Motor neuron (in vitro differentiated cells): ENCODE measurements at places on chromosomes 1 and 21. TPM values are rescaled to one million over a fixed set of nuclear protein-coding genes. Genes with fewer than 3 reads are reported as not detected.

GRCh38 chr21:45256912-45257672 lies 30.6 kb downstream of the POFUT2 start:
- ATAC-seq = peak; percentile 42

The ADGRL4 gene
- 0.58 TPM in 1 of 2 replicates, not detected in the other for total RNA-seq

- no peak for ATAC-seq
Observed at GRCh38 chr1:3735688-3736087, 16.6 kb upstream of the CCDC27 start.

The GPR3 gene
- total RNA-seq = 2.7 and 3.3 TPM in 2 replicates

The CADM3 gene
- 114 and 119 TPM in 2 replicates for total RNA-seq

GRCh38 chr1:34186741-34187494 lies 10.2 kb downstream of the C1orf94 start:
- ATAC-seq = no peak

The CELSR2 gene
- total RNA-seq = 61.0 and 76.6 TPM in 2 replicates

The MIXL1 gene
- total RNA-seq = 0.23 and 0.36 TPM in 2 replicates

GRCh38 chr1:231584117-231584516 lies 42.5 kb upstream of the DISC1 start:
- ATAC-seq = peak; percentile 66

DNA sequence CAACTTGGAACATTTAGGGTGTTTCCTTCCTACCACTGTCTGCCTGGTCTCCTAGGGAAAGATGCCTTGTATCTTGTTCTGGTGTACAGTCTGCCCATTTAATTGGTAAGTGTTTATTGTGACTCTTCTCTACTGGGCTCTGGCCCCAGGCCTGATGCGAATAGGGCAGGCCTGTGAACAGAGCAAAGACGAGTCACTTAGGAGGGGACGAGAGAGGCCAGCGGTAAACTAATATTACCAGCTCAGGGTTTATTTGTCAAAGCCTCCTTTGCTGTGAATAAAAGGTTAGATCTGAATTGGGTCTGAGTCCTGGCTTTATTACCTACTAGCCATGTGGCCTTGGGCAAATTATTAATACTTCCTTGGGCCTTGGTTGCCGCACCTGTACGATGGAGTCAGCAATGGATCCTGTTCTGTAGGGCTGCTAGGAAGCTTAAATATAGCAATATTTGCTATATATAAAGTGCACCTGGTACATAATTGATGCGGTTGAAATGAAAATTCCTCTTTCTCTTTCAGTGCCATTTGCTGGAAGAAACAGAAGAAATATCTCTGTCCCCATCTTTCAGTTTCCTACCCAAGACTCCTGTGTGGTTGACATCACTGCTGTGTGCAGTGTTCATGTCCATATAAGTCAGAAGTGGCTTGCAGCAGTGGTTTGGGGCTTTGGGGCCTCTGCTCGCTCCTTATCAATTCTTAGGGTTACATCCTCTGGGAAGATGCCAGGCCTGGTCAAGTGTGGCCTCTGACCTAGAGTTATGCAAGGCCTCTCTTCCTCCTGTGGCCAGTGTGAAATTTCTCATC lies 32.4 kb downstream of the MAPKAPK2 start:
- no peak for ATAC-seq

The PLXNA2 gene
- total RNA-seq = 14.3 and 28.8 TPM in 2 replicates

- no peak for ATAC-seq
Observed at GRCh38 chr1:32780005-32780404, 37.2 kb downstream of the YARS1 start.

The RNU1-2 gene
- 23,832 and 24,526 TPM in 2 replicates for total RNA-seq

DNA sequence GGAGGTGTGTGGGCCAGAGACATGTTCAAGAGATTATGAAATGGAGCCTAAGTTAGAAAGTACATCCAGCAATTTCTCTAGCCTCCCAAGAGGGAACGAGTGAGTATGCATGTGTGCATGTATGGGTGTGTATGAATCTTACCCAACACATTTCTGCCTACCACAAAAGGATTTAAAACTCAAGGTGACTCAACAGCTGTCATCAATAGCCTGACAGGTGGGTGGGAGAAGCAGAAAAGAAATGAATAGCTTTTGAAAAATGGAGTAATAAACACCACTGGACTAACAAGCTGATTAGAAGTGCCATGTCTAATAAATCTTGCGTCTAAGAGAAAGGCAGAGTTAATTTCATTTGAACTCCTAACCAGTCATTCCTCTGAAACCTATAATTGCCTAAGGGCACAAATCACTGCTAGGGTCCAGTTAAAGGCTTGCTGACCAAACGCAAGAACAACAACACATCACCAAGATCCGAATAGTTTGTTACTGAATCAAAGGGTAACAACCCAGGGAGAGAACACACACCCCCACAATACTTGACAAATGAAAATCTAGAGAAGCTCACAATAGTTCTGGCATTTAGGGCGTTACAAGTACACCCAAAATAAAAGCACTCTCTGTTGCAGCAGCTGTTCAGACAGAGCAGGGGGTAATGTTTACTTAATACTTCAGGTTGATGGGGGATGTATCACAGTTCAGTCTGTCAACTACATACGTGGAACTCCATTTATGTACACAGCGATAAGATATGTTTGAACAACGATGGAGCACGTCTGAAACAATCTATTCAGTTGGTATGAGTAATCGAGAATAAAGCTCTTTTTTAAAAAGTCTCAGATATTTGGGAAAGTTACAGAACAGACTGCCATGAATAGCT lies 1.4 kb downstream of the KIAA0319L start:
- no peak for ATAC-seq

The PADI3 gene
- 0.10 TPM in 1 of 2 replicates, not detected in the other for total RNA-seq

- no peak for ATAC-seq
Observed at GRCh38 chr1:59220356-59220755, 76.5 kb upstream of the FGGY start.

The NR0B2 gene
- total RNA-seq = not detected in 2 replicates

- ATAC-seq = no peak
Observed at GRCh38 chr21:41360072-41360821, 1.6 kb upstream of the MX2 start.

GRCh38 chr1:67726224-67726623 lies 41.2 kb downstream of the GADD45A start:
- no peak for ATAC-seq

- no peak for ATAC-seq
Observed at GRCh38 chr1:84912726-84913554, 19.9 kb upstream of the LPAR3 start.

The ADCY10 gene
- 2.6 TPM in 1 of 2 replicates, not detected in the other for total RNA-seq

GRCh38 chr1:210669951-210670350 lies 341.2 kb downstream of the HHAT start:
- ATAC-seq = no peak

DNA sequence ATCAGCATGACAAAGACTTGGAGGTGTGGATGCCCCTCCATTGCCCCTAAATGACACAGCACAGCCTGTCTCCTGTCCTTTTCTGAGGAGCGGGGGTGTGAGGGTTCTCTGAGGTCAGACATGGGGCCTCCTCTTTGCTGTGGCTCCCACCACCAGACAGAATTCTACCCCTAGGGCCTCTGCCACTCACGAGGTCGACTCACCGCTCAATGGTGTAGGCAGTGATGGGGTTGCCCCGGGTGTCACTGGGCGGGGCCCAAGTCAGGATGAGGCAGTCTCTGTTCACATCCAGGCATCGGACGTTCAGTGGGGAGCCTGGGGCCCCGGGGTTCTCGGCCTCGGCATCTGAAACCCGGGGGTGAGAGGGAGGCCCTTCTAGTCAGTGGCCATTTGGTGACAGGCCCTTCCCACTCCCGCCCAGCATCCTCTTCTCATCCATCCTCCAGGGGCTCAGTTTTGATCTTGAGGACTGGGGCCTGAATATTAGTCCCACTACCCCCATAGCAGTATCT lies 19.9 kb downstream of the MYOM3 start:
- no peak for ATAC-seq

The SERPINC1 gene
- total RNA-seq = not detected in 2 replicates

DNA sequence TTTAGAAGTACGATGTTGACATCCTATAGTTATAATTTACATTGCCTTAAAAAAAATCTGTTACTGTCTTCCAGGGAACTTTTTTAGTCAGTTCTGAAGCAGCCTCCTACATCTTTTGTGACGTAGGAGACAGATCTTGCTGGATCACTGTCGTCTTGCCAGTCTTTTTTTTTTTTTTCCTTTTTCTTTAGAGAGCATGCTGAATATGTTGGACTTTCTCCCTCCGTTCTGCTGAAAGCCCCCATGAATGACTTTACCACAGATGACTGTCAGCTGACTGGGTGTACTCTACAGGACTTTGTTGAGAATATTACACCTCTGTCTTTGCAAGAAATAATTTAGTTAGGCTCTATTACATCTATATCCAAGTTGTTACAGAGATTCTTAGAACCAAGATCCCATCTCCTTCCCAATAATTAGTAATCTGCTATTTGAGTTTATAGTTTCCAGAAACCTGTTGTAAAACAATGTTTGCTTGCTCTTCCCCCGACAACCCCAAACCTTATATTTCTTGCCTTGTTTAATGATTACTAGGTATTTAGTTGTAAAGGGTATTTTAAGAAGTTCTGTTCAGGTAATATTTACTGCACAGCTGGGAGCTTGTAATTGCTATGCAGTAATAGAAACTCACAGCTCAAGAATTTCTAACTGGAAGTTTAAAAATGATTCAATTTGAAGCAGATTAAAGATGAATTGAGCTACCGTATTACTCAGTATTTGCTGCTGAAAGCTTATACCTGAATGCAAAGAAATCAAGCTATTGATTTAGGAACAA lies 61.8 kb downstream of the RASAL2 start:
- ATAC-seq = peak; percentile 38

- ATAC-seq = no peak
Observed at GRCh38 chr1:153639280-153639679, 5.4 kb downstream of the CHTOP start.

The BSND gene
- 0.13 and 0.18 TPM in 2 replicates for total RNA-seq

DNA sequence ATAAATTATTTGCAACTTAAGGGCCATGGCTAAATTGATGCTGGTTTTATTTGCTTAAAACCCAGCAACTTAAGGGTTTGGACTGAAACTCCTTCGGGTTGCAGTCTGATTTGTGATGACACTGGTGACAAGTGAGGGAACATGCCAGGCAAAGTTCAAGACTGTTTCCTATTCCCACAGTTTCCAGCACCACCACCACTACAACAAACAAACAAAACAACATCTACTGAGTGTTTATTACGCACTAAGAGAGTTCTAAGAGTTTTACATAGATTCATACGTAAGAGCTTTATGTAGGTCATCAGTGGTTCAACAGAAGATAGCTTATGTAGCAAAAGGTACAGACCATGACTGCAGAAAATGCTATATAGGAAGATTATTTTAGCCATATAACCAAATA lies 1582.1 kb downstream of the BRINP3 start:
- no peak for ATAC-seq

DNA sequence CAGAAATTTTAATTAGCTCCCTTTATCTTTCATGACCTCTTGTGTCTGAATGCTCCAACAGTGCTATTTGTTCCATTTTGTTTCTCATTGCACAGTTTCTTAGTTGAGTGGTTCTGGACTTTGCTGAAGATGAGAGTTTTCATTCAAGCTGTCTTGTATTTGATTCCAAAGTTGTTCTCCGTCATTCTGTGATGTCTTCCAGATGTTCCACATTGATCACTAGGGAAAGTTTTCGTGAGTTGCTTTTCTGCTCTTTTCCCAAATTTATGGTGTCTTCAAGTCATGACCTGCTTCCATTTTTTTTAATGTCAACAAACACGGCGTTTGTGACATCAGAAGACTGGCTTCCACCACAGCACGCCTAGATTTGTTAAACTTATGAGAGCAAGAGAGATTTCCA lies 575.5 kb downstream of the MRPL39 start:
- no peak for ATAC-seq

The DYNLT5 gene
- 0.33 and 0.69 TPM in 2 replicates for total RNA-seq

The C1orf185 gene
- total RNA-seq = not detected in 2 replicates

The IVL gene
- total RNA-seq = 0.13 TPM in 1 of 2 replicates, not detected in the other

- ATAC-seq = no peak
Observed at GRCh38 chr1:76381450-76382097, 307.0 kb downstream of the ST6GALNAC3 start.

The NCF2 gene
- 0.32 and 0.38 TPM in 2 replicates for total RNA-seq

DNA sequence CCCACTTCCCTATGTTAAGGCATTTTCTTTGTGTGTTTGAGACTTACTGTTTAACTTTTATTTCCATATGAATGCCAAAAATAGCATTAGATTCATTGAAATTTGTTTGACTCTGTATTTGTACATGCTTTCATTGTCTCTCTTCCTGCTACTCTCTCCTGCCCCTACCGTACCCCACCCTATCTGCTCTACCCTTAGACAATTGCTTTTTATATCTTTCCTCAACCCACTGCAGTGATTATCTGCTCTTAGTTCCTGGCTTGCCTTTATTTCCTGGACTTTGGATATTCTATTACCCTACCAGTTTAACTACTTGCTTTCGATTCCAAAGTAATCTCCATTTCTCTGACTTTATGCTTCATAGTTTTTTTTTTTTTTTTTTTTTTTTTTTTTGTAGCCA lies 10.5 kb downstream of the RAVER2 start:
- ATAC-seq = no peak

The MFAP2 gene
- 12.3 and 13.2 TPM in 2 replicates for total RNA-seq

The FAM72D gene
- total RNA-seq = 4.0 and 4.1 TPM in 2 replicates

The CCDC185 gene
- 0.45 TPM in 2 replicates for total RNA-seq

- ATAC-seq = no peak
Observed at GRCh38 chr21:33126569-33126968, 56.6 kb downstream of the OLIG1 start.

DNA sequence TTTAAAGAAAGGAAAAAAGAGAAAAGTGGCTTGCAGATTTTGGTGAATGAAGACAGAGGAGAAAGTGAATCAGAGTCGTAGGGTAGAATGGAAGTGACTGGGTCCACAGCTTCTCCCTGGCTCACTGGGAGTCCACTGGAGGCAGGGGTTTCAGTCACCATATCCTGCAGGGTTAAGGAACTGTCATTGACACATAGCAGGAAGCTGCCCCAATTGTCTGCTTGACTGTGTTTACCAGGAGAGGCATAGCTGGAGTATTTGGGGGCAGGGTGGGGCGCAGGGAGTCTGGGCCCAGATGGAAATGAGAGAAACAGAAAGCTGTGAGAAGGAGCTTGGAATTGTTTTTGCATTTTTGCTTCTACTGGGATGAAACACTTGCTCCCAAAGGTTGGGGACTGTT lies 228.8 kb upstream of the CSF3R start:
- no peak for ATAC-seq

The CNIH4 gene
- total RNA-seq = 25.3 and 28.6 TPM in 2 replicates

GRCh38 chr1:157240495-157241184 lies 102.4 kb upstream of the ETV3 start:
- ATAC-seq = peak; percentile 27

- no peak for ATAC-seq
Observed at GRCh38 chr21:44527983-44528633, 11.9 kb downstream of the KRTAP10-1 start.

- peak; percentile 70 for ATAC-seq
Observed at GRCh38 chr1:98385652-98386051, 275.9 kb upstream of the SNX7 start.

GRCh38 chr1:158257888-158258287 lies 3.7 kb downstream of the CD1A start:
- ATAC-seq = no peak

GRCh38 chr1:162992945-162993344 lies 76.2 kb upstream of the RGS4 start:
- no peak for ATAC-seq

The CNR2 gene
- not detected in 2 replicates for total RNA-seq

GRCh38 chr1:101290922-101291561 lies 54.2 kb downstream of the S1PR1 start:
- peak; percentile 13 for ATAC-seq

GRCh38 chr21:28459193-28459592 lies 533.5 kb downstream of the LTN1 start:
- no peak for ATAC-seq
